A172 (cell line): ENCODE measurements at places on chromosomes 11 and 22. TPM values are rescaled to one million over a fixed set of nuclear protein-coding genes. Genes with fewer than 3 reads are reported as not detected.

PDGFD gene
- total RNA-seq = 14.4 and 15.8 TPM in 2 replicates

INS gene
- total RNA-seq = not detected in 2 replicates

E2F8 gene
- total RNA-seq = 6.5 and 8.2 TPM in 2 replicates

SERHL2 gene
- not detected in 2 replicates for total RNA-seq

TRIM66 gene
- 1.4 and 1.8 TPM in 2 replicates for total RNA-seq

MS4A15 gene
- total RNA-seq = not detected in 2 replicates

MAPK8IP2 gene
- total RNA-seq = 7.9 and 10.8 TPM in 2 replicates

SEC14L6 gene
- total RNA-seq = not detected in 2 replicates

SMC1B gene
- not detected in 2 replicates for total RNA-seq

FGF4 gene
- not detected in 2 replicates for total RNA-seq

SPDYC gene
- total RNA-seq = not detected in 2 replicates

CCDC90B gene
- total RNA-seq = 88.9 and 94.5 TPM in 2 replicates

DNAJB7 gene
- total RNA-seq = not detected in 2 replicates

GLYAT gene
- total RNA-seq = not detected in 2 replicates

SPON1 gene
- 0.29 TPM in 1 of 2 replicates, not detected in the other for total RNA-seq
